B cell (primary cell): ENCODE measurements at places on chromosomes 12 and 14. TPM values are rescaled to one million over a fixed set of nuclear protein-coding genes. Genes with fewer than 3 reads are reported as not detected.
A peak's percentile ranks its signal among the peaks of the same experiment; 100 is the strongest.

DNA sequence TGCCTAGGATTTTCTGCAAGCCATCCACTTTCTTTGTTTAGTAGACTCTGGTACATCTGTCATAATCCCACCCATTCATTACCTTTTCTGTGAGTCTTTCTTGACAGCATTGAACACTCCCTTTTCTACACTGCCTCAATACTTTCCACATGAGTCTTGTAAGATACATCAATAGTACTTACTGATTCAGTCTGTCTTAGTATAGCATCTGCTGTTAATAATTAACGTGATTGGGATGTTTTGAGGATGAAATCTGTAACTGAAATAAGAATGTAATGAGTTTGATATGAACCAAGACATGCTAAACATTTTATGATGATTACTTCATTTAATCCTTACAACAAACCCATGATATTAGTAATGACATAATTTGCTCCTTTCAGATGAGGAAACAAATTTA, 196.2 kb upstream of the FOXG1 start:
- no peaks in the 10 kb centered on the region for H3K4me1 ChIP-seq
- H3K27me3 ChIP-seq = no peaks in the 10 kb centered on the region
- H3K4me3 ChIP-seq = no peak overlapping the region
- no peak overlapping the region for H3K27ac ChIP-seq
- H3K36me3 ChIP-seq = no peaks in the 10 kb centered on the region

The KRT85 gene
- not detected in 2 replicates for total RNA-seq

GRCh38 chr12:95118788-95119179, 45.4 kb upstream of the NR2C1 start:
- H3K36me3 ChIP-seq = no peaks in the 10 kb centered on the region
- DNase-seq = no peak
- H3K4me3 ChIP-seq = no peak overlapping the region
- no peak overlapping the region for H3K27ac ChIP-seq

The A2ML1 gene
- not detected in 2 replicates for total RNA-seq

GRCh38 chr12:3363608-3364007, 127.4 kb upstream of the PRMT8 start:
- H3K27me3 ChIP-seq = no peaks in the 10 kb centered on the region
- no peaks in the 10 kb centered on the region for H3K4me1 ChIP-seq
- H3K27ac ChIP-seq = no peak overlapping the region
- H3K4me3 ChIP-seq = no peak overlapping the region
- DNase-seq = peak; percentile 35

The KRT77 gene
- total RNA-seq = not detected in 2 replicates
